ENCODE measurements at places on chromosomes 13 and 19.

- no peak for DNase-seq
Observed at GRCh38 chr19:56748378-56748777, 76.8 kb upstream of the ZNF835 start.

- DNase-seq: no peak
Observed at GRCh38 chr19:10404888-10405820, 1.8 kb upstream of the CDC37 start.

- DNase-seq: no peak
Observed at GRCh38 chr13:31207661-31208552, 8.1 kb downstream of the B3GLCT start.

GRCh38 chr13:113741191-113741668 is 17.8 kb upstream of the TMEM255B start:
- no peak for DNase-seq

GRCh38 chr19:30719189-30719998 is 347.2 kb downstream of the ZNF536 start:
- DNase-seq: no peak

GRCh38 chr19:16917401-16917800 is 28.6 kb downstream of the F2RL3 start:
- DNase-seq: no peak

DNA sequence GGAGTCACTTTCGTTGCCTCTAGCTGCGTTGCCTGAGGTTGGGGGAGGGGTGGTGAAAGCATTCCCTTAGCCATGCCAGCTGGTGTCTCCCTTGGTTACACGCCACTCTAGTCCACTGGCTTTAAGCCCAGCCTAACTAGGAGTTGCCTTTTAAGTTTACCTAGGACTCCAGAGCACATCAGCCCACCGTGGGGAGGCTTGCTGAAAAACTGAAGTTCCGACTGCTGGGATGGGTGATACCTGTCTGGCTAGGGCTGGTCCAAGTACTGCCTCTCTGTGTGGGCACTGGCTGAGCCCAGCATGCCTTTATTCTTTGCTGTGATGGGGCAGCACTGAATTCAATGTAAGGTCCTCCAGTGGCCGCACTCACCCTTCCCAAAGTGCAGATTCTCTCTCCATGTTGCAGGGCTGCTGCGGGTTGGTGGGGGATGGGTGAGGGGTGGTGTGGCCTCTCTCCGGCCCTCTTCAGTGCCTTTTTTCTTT is 11.8 kb upstream of the CEACAM1 start:
- no peak for DNase-seq

DNA sequence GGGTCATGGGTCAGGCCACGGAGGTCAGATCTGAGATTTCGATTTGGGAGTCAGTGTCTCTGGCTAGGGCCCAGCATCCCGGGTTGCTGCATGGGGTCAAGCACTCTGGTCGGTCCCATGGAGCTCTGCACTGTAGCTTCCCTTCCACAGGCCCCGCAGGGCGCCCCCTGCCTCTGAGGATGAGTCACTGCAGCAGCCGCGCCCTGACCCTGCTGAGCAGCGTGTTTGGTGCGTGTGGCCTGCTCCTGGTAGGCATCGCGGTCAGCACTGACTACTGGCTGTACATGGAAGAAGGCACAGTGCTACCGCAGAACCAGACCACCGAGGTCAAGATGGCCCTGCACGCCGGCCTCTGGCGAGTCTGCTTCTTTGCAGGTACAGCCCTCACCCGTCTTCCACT is 3.6 kb downstream of the CACNG7 start:
- no peak for DNase-seq

- no peak for DNase-seq
Observed at GRCh38 chr19:29259153-29259552, 46.2 kb upstream of the UQCRFS1 start.

DNA sequence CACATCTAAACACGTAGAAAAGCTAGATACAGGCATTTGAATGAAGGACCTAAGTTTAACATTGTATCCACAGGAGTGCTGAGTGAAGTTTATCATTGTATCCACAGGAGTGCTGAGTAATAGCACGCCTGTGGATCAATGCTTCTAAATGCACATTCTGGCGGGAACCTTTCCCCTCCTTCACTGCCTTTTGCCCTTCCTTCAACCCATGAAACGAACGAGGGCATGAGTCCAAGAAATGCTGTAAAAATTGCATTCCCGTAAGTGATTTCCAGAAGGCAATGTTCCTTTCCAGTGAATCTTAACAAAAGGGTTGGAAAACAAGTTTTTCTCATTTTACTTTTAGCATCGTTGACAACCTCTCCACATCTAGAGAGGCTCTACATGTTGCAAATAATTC is 88.1 kb downstream of the ZDHHC20 start:
- no peak for DNase-seq

DNA sequence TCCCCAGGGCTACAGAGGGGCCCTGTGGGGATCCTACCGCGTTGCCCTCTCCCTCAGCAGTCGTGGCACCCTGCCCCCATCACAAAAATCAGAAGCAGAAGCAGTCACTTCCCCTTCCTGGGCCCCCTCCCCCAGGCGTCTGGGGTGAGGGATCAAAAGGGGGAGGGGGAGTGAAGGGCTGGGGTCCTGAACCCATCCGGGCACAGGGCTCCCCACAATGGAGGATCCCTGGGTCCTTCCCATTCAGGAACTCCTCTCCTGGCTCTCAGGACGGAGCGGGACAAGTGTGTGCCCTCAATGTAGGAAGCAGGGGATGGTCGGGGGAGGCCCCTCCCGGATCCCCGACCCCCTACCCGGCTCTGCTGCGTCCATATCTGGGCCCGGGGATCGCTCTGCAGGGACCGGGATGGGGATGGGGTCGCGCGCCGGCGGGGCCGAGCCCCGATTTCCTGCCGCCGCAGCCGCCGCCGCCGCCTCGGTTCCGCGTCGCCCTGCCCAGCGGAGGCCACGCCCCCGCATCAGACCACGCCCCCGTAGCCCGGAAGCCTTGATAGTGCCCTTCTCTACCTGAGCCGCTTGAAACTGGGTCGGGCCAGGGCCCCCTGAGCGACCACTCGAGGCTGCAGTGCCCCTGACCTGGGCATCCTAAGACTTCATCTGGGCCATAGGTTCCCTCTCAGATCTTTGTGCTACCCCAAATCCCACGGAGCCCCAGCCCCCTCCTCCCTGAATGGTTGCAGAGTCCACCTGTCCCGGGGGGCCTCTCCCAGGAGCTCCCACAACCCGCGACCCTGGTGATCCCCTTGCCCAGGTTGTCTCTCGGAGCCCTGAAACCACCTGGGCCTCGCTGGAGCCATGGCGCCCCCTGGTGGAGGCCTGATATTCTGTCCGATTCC is at the start of gene GMIP:
TSS of gene GMIP (minus strand) at position 500 of the 896 bp plus-strand sequence. CDS start at position 372, 128 bp downstream.
- peak; percentile 94 for DNase-seq

GRCh38 chr13:76944456-76944855 is 3.9 kb upstream of the ACOD1 start:
- DNase-seq: no peak

GRCh38 chr13:113836768-113837559 is 26.9 kb downstream of the GAS6 start:
- no peak for DNase-seq

DNA sequence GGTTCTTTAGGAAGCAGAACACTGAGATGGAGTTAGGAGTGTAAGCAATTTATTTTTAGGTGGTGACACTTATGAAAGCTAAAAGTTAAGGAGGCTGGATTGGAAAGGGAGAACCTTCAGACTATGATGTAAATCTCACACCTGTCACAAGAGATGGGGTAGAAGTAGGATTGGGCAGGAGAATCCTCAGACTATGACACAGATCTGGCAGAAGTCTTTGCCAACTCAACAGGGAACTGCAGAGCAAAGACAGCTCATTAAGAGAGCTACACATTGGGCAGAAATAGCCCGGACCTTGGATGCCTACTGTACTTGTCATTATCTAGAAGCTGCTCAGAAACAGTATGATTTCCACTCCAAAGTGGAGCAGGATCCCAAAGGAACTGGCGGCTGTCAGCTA is 134.4 kb downstream of the DNAJC15 start:
- no peak for DNase-seq

Data from CD4-positive, alpha-beta T cell (primary cell).